ENCODE measurements at places on chromosomes 2 and 18.

GRCh38 chr2:46187112-46187618 lies 110.0 kb upstream of the EPAS1 start:
- peak; percentile 96 for DNase-seq

DNA sequence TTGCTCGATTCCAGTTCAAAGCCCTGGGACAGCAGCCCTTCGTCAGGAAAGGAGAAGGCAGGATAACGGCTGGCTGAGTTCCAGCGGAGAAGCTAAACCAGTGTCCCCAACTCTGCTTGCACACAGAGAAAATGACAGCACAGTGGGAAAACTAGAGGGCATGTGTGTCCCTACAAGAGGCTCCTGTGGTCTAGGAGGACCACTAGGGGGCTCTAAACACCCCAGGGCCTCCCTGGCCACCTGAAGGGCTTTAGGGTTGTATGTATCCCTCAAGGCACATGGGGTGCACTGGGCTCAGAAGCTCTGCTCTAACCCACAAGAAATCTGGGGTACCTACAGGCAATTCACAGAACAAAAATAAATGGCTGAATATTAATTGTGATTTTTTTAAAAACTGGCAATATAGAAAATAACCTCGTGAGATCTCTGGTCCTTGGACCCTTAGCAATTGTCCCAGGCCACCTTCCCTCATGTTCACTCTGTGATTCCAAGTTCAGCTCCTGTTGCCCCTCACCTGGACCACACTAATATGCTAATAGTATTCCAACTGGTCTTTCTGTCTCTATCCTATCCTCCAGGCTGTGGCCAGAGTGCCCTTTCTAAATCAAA lies 17.5 kb downstream of the STAT1 start:
- no peak for DNase-seq

GRCh38 chr2:152542995-152543481 lies 174.2 kb downstream of the PRPF40A start:
- DNase-seq: peak; percentile 85

GRCh38 chr18:58522132-58522531 lies 106.8 kb downstream of the ALPK2 start:
- DNase-seq: no peak

GRCh38 chr2:4091869-4092268 lies 388.5 kb downstream of the DCDC2C start:
- DNase-seq: no peak

- no peak for DNase-seq
These were observed 7.1 kb downstream of the CABLES1 start for GRCh38 chr18:23142251-23142929.

DNA sequence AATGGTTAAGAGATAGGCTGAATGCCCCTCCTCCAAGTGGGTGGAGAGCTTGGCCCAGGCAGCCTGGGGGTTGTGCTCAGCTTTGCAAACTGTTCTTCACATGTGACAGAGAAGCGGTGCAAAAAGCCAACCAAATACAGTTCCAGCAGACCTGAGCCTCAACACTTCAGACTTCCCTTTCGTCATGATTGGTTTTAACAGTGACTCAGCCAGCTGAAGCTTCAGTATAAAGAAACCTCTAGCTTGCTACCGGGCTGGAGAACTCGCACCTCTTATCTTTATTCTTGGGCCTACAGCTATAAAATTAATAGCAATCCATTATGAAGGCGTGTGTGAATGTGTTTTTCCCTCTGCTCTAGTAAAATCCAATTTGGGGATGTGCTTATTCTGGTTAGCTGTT lies 20.0 kb downstream of the SETBP1 start:
- no peak for DNase-seq

DNA sequence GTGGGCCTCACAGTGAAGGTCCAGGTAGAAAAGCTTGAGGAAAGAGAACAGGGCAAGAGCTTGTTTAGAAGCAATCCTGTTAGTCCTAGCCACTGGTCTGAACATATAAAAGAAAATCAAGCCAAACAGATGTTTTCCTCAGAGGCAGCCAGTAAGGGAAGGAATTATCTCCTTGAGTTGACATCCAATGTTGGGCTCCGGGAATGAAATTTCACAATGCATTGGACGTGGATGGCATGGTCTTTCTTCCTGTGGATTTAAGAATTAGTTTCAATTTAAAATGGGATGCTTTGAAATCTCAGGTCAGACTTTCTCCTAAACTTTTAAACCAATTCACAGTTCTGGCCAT lies 92.1 kb downstream of the ACKR3 start:
- DNase-seq: no peak

DNA sequence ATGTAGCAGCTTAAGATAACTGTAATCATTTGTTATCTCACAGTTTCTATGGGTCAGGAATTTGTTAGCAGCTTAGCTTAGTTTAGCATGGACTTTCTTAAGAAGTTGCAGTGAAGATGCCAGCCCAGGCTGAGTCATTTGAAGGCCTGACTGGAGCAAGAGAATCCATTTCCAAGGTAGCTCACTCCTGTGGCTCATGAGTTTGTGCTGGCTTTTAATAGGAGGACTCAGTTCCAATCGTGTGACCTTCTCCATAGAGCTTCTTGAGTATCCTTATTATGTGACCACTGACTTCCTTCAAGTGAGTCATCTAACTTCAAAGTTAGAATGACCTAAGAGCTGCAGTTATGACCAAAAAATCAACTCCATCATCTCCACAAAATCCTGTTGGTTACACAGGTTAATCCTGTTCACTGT lies 1.4 kb downstream of the GPATCH11 start:
- DNase-seq: peak; percentile 28

DNA sequence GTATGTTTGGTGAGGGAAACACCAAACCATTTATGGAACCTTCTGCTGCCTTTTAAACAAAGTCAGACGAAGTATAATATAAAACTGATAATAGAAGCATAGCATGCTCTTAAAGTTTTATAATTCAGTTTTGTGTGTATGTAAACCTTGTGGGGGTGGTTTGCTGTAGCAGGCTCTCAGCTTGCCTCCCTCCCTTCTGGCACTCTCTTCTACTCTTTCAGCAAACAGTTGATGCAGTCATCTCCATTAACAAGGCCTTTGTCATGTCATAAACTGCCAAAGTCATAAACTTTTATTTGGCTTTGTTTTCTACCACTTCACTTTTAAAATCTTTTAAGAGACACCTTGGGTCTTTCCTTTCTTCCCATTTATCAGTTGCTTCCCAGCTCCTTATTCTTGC lies 448.2 kb upstream of the SETBP1 start:
- DNase-seq: no peak

- no peak for DNase-seq
These were observed 110.7 kb downstream of the XRCC5 start for GRCh38 chr2:216219861-216220260.

GRCh38 chr2:180314086-180314485 lies 307.0 kb upstream of the CWC22 start:
- DNase-seq: peak; percentile 52

DNA sequence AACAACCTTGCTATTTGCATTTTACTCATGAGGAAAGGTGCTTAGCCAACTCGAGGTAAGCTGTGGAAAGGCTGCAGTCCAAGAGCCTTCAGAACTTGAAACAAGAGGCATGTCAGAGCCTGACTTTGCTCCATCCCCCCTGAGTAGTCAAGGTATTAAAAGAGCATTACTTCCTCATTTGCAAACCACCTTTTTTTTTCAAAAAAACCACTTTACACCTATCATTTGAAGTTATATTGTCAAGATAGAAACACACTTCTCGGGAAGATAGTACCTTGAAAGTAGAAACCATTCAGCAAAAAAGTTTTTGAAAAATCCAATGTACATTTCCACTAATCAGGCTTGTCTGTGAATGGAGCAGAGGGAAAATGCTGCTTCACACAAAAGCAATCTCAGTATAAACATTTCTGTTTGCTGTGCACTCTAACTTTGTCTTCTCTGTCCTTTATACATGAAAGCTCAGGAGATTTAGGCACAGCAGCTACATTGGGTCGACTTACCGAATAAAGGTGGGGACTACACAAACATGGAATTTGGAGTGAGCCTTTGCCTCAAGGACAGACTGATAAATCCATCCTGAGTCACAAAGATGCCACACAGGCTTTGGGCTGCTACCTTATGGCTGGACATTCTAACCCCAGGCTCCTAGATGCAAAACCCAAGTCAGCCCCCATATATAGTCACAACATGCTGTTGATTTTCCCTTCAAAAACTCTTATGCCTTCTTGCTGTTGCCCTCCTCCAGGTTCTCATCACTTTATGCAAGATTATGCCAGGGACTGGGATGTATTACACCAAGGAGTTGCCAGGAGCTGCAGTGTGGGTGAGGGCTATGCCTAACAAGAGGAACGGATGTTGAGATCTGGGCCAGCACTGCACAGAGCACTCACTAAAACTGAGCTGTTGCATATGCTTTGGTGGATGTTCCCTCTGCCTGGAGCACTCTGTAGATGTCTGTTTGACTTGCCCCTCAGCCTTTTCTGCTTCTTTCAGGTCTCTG lies 41.4 kb upstream of the EML4 start:
- DNase-seq: no peak

DNA sequence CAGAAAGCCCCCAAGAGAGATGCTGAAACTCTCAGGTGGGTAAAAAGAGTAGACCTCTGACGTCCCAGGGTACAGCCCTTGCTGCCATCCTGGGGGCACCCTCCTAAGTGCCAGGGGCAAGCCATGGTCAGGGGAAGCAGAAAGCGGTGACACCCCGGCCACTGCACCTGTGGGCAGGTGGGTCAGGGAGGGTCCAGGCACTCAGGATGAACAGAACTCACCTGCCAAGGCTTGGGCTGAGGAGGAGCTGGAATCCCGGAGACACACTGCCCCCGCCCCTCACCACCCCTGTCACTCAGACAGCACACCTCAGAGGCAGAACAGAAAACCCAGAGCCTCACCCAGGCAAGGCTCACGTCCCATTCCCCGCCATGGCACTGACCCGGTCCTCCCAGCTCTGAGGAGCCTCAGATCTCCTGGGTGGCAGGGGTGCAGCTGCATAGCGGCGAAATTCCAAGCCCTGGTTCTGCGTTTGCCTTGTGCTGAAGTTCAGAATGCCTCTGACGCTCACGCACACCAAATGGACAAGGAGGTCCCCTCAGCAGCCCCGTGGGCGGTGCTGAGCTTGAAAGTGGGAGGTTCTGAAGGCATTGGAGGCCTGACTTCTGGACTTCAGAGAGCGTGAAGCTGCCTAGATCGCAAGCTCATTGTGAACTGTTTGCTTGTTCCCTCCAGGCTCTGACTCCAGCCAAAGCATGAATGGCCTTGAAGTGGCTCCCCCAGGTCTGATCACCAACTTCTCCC lies 4.3 kb downstream of the GPR17 start:
- no peak for DNase-seq

- no peak for DNase-seq
These were observed 59.6 kb downstream of the EIPR1 start for GRCh38 chr2:3317871-3318590.
